PC-9 (cell line): ENCODE measurements at places on chromosomes 3 and 15. TPM values are rescaled to one million over a fixed set of nuclear protein-coding genes. Genes with fewer than 3 reads are reported as not detected.
A peak's percentile ranks its signal among the peaks of the same experiment; 100 is the strongest.

The GOLGA8O gene
- total RNA-seq: 0.28 and 0.59 TPM in 2 replicates

The CPB1 gene
- total RNA-seq: not detected in 2 replicates

The OR5K2 gene
- total RNA-seq: not detected in 2 replicates

The RASGRF1 gene
- 2.3 and 6.0 TPM in 2 replicates for total RNA-seq

The KLF15 gene
- total RNA-seq: 0.65 and 0.70 TPM in 2 replicates

The SCAMP2 gene
- 84.6 and 87.4 TPM in 2 replicates for total RNA-seq

The GRIP2 gene
- total RNA-seq: not detected in 2 replicates

The STAC gene
- total RNA-seq: 14.7 and 17.6 TPM in 2 replicates

The SPINK8 gene
- total RNA-seq: not detected in 2 replicates

The ALS2CL gene
- 67.5 and 71.6 TPM in 2 replicates for total RNA-seq

The BNC1 gene
- 0.70 and 0.83 TPM in 2 replicates for total RNA-seq

The CD96 gene
- 0.11 and 0.20 TPM in 2 replicates for total RNA-seq

The HDDC3 gene
- total RNA-seq: 18.1 and 20.9 TPM in 2 replicates

The CCDC39 gene
- 0.26 TPM in 1 of 2 replicates, not detected in the other for total RNA-seq

The GPR171 gene
- total RNA-seq: not detected in 2 replicates

The C3orf22 gene
- not detected in 2 replicates for total RNA-seq

- DNase-seq: no peak
These were observed 41.5 kb downstream of the MUC4 start for GRCh38 chr3:195770081-195770840.

GRCh38 chr15:71575474-71576045 is 234.8 kb upstream of the NR2E3 start:
- no peak for DNase-seq

GRCh38 chr3:46266598-46266997 is 24.3 kb downstream of the CCR3 start:
- DNase-seq: peak; percentile 47

- no peak for DNase-seq
These were observed 48.6 kb downstream of the CTXND1 start for GRCh38 chr15:80203361-80203885.

- no peak for DNase-seq
These were observed 147.4 kb downstream of the DUT start for GRCh38 chr15:48478581-48478980.

GRCh38 chr3:111151438-111151837 is 79.8 kb downstream of the NECTIN3 start:
- DNase-seq: peak; percentile 86

DNA sequence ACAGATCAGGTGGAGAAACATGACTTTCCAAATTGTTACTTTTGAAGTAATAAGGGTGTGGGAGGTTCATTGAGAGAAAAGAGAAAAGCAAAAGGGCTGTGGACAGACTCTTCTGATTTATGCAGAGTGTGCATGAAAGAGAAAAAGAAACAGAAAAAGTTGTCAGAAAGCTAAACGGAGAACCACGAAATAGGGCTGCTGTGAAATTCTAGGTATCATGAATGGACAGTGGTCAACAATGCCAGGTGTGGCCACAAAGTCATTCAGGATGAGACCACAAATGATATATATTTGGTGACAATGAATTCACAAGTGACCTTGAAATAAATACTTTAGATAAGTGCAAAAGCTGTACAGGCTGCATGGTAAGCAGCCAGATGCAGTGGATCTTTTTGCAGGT is 170.1 kb downstream of the IL5RA start:
- DNase-seq: no peak

GRCh38 chr15:46110755-46111154 is 475.9 kb downstream of the SQOR start:
- DNase-seq: no peak

DNA sequence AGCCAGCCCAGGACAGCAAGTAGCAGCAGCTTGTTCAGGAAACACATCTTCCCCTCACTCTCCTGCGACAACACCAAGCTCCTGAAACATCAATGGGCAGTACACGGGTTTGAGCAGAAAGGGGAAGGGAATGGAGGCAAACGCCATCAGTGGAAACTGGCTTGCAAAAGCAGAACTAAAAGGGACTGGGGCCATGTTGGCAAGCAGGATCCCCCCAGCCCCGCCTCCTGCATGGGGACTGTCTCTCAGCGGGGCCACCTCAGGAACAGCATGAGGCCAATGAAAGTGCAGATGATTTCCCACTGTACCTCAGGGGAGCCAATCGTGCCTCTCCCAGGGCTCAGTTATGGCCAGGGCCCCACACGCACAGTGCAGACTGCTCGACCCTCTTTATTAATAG is 6.8 kb downstream of the CDAN1 start:
- no peak for DNase-seq

DNA sequence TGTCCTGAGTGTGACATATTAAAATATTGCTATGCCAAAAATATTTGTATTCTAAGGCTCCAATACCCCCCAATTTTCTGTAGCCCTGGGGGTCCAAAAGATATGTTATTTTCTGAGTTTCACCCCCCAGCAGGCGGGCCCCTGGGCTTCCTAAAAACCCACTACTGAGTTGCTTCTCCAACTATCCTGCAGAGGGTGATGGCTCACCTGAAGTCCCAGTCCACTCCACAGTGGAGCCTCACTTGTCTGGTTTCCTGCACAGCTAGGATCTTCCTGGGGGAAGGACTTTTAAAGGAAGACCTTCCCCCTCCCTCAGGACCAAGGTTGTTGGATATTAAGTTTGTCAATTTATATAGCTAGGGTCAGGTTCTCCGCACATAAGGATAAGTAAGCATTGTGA is 1181.4 kb downstream of the ROBO2 start:
- no peak for DNase-seq

DNA sequence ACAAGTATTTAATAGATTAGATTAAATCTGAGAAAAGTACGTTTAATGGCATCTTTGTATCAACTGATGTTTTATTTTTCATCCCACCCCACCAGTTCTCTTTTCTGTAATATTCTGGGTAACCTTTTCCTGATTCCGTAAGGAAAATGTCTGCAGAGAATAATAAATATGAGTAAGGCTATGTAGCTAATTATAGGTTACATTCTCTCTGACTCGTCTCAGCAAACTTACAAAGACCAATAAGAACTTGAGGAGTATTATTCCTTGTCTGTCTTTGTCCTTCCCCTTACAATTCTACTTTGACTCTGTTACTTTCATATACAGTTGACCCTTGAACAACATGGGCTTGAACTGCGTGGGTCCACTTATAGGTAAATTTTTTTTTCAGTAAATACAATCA is 12.1 kb downstream of the SNAP23 start:
- peak; percentile 31 for DNase-seq

DNA sequence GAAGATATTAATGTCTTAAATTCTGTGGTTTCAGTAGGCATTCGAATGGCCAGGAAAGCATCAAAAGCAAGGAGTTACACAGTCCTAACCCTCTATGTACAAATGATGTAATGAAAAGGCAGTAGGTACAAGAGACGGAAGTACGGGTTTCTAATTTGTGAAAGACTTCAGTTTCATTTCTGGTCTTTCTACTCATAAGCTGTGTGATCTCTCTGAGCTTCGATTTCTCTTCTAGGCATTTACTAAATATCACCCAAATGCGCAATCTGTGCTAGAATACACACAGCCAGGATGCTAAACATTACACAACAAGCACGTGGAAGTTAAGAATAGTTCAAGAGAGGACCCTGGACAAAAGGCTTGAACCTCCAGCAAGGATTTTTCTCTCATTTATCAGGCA is 17.9 kb upstream of the STIMATE start:
- DNase-seq: no peak

GRCh38 chr15:67413770-67414390 is 107.1 kb upstream of the C15orf61 start:
- DNase-seq: peak; percentile 49

- DNase-seq: no peak
These were observed 71.3 kb downstream of the PTPRG start for GRCh38 chr3:61632568-61633175.

DNA sequence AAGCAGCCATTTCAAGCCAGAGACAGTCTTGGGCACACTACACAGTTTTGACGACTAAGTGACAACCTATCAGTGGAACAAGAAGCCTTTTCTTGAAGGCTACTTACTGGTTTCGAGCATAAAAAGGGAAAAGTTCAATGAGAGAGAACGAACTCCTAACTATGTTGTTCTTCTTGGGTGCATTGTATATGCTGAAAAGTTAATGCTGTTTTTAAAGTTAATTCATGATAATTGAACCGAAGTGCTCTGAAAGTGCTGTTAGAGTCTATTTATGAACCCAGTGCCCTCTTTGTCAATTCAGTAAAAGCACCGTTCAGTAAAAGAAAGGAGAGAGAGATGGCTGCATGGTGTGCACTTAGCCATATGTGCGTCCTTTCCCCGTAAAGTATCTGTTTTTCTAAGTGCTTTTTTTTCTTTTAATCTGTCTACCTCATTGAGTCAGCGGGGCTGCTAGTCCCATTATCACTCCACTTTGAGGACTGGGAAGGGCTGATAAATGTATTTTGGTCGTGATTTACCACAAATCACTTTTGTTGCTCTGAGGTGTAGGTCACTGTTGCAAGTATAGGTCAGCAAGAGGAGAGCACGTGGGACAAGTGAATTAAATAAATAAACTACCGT is 380.7 kb upstream of the GOLIM4 start:
- no peak for DNase-seq

GRCh38 chr3:156586905-156587759 is 32.2 kb upstream of the SSR3 start:
- no peak for DNase-seq

GRCh38 chr3:109268181-109268580 is 48.1 kb downstream of the DPPA2 start:
- DNase-seq: no peak

DNA sequence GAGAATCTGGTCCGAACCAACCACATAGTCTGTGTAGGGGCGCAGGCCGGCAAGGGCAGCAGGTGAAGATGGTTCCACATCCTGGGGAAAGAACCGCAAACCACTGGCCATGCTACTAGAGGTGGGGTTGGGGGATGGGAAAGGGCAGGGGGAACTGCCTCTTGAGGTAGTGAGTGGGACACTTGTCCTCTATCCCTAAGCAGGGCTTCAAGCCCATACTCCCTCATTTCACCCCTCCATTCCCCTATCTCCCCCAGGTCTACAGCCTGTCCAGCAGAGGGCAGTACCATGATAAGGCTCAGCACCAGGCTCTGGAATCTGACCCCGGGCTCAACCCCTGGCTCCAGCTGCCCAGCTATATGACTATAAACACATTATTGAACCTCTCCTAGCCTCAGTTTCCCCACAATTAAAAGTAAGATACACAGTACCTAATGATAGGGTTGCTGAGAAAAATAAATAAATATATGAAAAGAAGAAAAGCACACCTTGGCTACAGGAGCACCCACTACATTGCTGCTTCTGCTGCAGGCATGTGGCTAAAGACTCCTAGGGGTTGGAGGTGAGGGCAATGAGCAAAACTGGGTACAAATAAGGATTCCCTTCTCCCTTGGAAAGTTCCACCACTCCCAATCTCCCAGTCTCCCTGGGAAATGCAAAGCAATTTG is 6.3 kb downstream of the GORASP1 start:
- peak; percentile 31 for DNase-seq

- peak; percentile 44 for DNase-seq
These were observed at the start of gene DALRD3 for GRCh38 chr3:49017971-49018706. TSS of gene DALRD3 (minus strand) at chr3:49018580. CDS start at chr3:49018564, 16 bp downstream.

DNA sequence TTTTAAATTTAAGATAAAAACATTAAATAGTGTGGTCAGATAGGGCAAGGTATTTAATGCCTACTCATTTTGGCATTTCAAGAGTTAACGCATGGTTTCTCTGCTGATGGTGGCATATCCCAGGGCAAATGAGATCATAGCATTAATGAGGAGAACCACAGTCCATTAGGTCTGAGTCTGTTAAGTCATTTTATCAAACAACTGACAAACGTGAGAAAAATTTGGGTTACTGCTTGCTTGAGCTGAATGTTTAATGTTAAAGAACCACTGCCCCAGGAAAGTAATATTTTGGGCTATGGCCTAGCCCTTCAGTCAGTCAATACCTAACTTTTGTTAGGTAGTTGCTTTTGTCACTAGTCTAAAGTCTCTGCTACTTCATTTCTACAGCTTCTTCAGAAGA is 37.9 kb upstream of the SLC2A2 start:
- DNase-seq: no peak

DNA sequence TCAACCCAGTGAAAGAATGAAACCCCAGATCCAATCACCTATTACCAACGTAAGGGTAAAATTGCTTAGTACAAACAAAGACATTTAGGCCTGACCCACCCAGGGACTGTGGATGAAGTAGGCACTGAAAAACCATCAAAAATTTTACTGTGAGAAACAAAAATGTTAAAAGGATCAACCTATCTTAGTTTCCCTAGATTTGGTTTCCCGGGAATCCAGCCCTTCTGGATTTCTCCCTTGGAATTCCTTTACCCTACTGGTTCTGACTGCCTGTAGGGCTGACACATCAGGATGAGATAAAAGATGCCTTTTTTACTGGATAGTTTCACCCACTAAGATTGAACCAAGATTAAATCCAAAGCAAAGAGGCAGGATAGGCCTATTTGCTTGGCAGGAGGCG is 102.7 kb downstream of the SCAPER start:
- no peak for DNase-seq

DNA sequence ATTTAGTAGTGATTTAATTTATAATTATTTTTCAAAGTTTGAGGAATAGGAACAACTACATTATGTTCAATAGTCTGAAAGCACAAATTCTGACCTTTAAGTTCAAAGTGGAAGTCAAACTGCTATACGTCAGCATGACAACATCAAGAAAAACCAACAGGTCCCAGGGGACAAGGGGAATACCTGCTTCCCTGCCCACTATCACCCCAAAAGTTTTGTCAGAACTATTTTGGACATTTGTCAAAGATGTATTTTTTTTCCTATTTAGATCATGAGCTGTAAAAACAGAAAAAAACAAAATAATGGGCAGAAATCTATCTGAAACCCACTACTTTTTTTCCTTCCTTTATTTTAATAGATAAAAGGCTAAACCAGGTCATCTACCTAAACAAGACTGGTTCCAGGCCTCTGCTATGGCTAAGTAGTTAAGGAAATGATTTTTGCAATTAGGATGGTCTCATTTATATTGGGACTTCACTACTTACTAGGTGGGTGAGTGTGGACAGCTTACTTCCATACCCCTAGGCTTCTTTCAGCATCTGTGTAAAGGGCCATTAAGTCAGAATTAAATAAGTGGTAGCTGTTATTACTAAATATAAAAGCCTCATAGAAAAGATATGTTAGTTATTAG is 746.3 kb downstream of the FHIT start:
- no peak for DNase-seq

- no peak for DNase-seq
These were observed 17.6 kb downstream of the EIF4E3 start for GRCh38 chr3:71707595-71707994.
